ENCODE measurements at places on chromosomes 7 and 10. TPM values are rescaled to one million over a fixed set of nuclear protein-coding genes. Genes with fewer than 3 reads are reported as not detected.

DNA sequence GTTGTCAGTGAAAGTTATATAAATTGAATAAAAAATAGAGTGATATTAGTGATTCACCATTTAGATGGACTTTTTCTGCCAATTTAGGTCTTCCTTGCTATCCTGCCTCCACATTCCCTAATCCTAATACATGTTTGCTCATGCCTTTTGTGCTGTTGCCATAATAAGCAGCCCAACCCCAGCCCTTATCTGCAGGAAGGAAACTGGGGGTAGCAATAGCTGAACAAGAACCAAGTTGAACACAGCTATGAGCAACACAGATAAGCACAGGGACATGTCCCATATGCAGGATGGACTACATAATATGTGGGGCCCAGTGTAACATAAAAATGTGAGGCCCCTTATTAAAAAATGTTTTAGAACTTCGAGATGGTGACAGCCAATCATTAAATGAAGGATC is 91.2 kb upstream of the AHR start:
- no peak for DNase-seq

DNA sequence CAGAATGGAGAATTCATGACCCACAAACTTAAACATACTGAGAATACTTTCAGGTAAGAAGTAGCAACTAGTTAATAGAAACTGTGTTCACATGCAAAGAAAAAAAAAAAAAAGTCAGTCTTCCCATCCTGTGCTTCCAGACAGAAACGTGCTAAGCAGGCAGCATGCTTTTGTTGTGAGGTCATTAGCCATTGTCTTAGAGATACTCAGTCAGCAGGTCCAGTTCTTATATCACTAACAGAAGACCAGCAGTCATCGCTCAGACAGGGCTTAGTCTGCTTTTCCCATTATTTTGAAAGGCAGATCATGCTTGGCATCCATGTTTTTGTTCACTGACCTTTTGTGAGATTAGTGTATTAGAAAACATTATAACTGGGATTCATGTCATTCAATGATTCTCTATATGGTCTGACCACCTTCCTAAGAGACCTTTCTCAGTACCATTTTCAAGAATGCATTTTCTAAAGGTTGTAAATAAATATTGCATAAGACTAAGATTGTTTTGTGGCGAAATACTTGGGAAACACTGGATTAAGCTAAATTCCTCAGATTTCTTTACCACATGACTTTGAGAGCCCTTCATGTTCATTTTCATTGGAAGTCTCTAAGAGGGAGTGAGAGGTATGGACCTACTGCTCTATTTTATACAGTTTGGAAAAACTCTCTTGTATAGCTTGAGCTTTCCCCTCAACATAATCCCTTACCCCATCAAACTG is 45.0 kb upstream of the AGBL3 start:
- DNase-seq = no peak

GLCCI1 gene
- 6.0 TPM for total RNA-seq

DNA sequence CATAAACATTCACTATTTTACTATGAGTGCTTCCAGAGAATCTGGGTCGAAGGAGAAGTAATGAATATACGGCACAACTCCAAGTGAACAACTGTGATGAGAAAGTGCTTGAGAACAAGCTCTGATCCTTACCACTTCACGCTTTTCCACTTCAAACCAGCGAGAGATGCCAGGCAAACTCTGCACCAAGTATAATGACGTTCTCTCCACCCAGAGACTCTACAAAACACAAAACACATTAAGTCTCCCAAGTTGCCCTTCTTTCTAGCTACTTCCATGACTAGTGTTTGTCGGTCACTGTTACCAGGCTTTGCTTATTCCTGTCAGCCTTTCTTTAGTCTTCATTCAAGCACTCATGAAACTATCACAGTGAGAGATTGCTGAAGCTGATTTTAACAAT is 193.1 kb upstream of the IMMP2L start:
- DNase-seq = no peak

- no peak for DNase-seq
Measured at GRCh38 chr7:110780712-110781111, 310.2 kb upstream of the LRRN3 start.

- DNase-seq = no peak
Measured at GRCh38 chr7:5421714-5422395, 1.8 kb downstream of the TNRC18 start.

GRCh38 chr7:45911311-45911710 is 9.8 kb downstream of the IGFBP3 start:
- no peak for DNase-seq

GRCh38 chr10:35533565-35533964 is 71.6 kb upstream of the GJD4 start:
- DNase-seq = no peak

- DNase-seq = no peak
Measured at GRCh38 chr10:71396711-71397295, at the start of gene CDH23. CDH23 (plus strand) TSS chr10:71396920; CDS start chr10:71439832, 42,912 bp downstream.

- DNase-seq = no peak
Measured at GRCh38 chr10:97640868-97641811, 669 bp downstream of the PI4K2A start.

DNA sequence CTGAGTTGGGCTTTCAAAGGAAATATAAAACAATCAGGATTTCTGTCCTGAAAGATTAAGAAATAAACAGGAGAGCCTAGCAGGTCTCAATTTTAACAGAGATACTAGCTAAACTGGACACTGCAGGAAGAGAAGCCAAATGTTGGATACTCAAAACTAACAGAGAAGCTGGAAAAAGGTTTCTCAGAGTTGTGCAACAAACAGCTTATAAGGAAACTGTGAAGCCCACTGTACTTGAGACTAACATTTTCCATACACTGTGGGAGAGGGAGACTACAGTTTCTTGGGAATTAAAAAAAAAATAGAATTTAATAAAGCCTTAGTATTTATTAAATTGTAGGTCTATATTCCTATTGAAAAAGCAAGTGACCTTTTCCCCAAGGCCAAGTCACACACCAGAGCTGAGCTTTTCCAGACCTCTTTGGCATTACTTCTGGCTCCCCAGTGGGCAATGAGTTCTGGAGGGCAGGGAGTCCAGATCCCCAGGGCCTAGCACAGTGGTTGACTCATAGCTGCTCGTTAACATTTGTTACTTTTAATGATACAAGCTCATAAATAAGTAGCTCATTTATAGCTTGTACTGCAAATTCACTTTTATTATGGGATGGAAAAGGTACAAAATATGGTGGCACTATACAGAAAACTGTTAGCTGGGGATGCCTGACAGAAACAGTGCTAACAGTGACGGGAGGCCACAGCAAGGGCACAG is 68.3 kb downstream of the MINDY3 start:
- no peak for DNase-seq

DNA sequence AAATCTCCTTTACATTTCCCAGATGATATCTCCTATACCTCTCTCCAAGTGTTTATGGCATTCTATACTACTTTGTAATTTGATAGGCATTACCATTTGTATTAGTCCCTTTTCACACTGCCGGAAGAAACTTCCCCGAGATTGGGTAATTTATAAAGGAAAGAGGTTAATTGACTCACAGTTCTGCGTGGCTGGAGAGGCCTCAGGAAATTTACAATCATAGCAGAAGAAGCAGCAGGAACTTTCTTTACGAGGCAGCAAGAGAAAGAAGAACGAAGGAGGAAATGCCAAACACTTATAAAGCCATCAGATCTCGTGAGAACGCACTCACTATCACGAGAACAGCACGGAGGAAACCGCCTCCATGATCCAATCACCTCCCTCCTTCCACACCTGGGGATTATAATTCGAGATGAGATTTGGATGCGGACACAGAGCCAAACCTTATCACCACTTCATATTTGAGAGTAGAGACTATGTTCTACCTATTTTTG is 1194.6 kb downstream of the SORCS1 start:
- no peak for DNase-seq

GRCh38 chr10:46226232-46226631 is 60.6 kb upstream of the ANTXRL start:
- DNase-seq = no peak

PRTFDC1 gene
- total RNA-seq = 3.2 TPM

DNA sequence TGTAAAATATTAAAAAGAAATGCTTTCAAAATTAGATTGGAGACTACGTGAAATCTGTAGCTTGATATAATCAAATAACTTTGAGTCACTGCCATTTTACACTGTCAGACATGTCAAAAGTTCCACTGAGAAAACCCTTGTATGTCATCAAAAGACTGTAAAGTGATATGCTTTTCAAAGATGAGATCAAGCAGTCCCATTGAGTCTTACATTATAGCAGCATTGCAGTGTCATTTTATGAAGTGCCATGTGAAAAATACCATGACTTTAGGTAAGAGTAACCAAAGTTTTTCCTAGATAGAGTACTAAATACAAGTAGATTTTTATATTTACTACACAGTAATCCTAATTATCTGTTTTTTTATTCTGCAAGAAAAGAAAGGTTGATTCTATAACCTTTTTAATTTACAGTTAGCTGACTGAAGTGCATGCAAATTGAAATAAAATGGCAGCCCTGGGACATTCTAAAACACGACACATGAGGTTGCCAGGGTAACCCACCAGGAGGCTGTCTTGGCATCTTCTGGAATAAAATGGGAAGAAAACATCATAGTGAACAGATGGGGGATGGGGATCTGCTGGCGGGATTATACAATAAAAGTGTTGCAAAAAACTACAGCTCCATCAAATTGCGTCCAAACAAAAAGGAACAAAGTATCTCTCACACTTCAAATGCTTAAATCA is 91.3 kb upstream of the TMEM106B start:
- DNase-seq = no peak

IGFBP1 gene
- 3.0 TPM for total RNA-seq

- no peak for DNase-seq
Measured at GRCh38 chr10:81065474-81065873, 527.8 kb downstream of the SH2D4B start.

TUBB8 gene
- not detected for total RNA-seq

DNA sequence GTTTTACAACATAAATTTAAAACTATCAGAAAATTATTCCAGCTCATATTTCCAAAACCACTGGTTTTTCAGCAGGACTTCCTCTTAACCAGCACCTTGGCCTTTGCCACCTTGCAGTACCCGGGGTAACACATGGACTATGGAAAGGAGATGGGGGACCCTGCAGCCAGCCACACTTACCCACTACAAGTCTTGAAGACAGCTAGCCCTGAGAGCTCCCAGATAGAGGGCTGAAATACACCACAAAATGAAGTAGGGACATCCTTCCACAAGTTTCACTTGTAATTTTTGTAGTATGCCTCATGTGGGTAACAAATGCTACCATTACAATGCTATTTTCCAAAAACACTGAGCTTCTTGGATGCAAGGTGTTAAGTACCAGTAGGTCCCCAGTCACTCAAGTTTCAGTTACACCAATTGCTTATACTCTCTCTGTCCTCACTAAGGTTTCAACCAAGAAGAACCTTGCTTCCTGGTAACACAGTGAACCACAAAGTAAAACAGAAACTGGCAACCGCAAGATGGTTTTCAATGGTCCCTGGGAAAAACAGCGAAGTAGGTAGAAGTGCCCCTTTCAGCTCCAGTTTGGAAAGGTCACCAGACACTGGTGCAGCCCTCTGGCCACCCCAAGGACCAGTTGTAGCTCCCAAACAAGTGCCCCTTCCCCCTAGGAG is 110.9 kb downstream of the SGMS1 start:
- DNase-seq = no peak

DCLRE1C gene
- total RNA-seq = 12.5 TPM

- DNase-seq = no peak
Measured at GRCh38 chr10:35639728-35640401, 2.2 kb downstream of the FZD8 start.

- DNase-seq = no peak
Measured at GRCh38 chr7:4257146-4258111, 424.7 kb upstream of the FOXK1 start.

DNA sequence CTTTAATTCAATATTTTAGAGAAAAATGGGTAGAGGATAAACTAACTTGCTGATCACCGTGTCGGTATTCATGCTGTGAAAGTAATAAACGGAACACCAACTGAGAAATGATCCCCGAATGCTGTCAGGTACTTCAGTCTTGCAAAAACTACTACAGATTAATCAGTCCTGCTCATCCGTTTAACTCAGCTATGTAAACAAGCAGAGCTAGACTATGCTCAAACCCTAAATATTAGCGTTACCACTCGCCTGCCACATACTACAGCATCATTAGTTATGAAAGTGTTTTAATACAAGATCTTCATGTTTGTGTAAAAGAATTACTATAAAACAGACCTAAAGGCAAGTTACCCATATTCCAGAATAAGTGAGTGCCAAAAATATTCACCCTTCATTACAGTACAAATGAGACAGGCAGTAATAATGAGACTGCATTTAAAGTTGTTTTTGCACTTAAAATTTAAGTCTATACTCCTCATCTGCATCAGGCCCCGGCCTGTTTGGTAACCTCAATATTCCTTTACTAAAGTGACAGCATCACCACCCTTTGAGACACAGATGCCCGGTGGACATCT is 952 bp downstream of the DNMBP start:
- no peak for DNase-seq

GRCh38 chr10:48184224-48184623 is 90.3 kb downstream of the FRMPD2 start:
- no peak for DNase-seq

DNA sequence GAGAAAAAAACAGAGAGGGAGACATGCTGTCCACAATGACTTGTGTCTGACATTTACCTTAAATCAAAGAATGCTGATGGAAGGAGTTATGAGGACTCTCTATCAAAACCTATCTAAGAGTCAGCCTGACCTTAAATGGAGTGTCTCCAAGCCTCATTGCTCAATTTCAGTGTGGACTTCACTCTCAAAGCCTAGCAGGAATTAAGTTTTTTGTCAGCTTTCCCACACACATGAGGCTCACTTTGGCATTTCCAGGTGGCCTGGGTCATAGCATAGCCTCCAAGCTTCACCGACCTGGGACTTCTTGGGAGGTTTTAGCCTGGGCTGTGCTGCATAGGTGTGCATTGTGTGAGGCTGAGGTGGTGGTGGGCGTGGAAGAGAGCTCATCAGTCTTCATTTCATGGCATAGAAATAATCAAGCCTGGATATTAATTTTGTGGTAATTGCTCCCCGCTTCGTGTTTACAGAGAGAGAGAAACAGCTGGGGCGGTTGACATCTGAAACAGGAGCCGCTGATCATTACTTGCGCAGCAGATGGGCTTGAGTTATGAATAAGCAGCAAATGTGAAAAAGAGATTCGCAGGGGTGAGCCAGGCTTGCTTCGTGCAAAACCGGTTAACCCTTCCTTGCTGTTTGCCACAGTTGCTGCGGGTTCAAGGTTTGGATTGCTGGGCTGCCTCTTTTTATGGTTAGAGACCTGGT is 647.8 kb downstream of the INHBA start:
- DNase-seq = no peak

OPALIN gene
- total RNA-seq = not detected

- DNase-seq = no peak
Measured at GRCh38 chr7:135562720-135563119, 5.0 kb downstream of the NUP205 start.

DNA sequence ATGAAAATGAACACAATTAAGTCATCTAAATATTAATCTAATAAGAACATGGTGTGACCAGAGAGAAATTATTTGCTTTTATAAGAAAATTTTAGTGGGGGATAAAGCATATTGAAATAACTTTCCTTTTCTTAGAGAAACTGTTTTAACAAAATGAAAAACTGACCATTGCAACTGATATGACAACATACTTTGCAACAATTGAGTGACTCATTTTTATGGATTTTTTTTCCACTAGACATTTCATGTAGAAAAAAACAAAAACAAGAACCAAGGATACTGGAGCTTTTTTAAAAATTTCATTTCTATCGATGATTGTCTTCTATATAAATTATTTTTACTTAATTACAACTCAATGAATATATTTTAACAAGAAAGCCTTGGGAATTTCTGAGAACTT is 90.0 kb downstream of the C1GALT1 start:
- no peak for DNase-seq
